Activated gamma-delta T cell treated with Interleukin-2 at 50 U/mL for 16 hours (primary cell): ENCODE measurements at places on chromosomes 13 and 19.
A peak's percentile ranks its signal among the peaks of the same experiment; 100 is the strongest.

DNA sequence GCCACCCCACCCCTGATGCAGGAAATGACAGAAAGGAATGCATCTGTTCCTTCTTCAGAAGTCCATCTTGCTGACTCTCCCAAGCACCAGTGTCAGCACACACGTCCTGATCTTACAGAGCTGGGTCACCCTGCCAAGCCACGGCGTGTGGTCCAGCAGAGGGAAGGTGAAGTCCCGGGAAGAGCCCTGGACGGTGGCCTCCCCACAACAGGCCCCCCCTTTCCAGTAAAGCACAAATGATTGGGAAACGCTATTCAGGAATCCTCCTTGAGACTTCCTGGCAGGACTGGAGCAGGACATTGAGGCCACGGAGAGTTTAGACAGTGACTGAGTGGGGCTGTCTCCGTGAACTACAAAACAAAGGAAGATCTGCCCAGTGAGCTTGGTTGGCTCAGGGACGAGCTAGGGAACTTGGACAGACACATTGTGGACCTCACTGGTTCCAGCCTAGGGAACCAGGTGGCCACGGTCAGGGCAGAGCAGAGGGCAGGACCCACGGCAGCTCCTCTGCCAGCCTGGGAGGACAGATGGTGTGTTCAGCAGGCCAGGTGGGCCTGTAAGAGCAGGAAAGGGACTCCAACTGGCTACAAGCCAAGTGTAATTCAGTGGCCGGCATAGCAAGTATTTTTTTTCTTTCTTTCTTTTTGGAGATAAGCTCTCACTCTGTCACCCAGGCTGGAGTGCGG is 41.7 kb downstream of the ELL start:
- no peak for DNase-seq

DNA sequence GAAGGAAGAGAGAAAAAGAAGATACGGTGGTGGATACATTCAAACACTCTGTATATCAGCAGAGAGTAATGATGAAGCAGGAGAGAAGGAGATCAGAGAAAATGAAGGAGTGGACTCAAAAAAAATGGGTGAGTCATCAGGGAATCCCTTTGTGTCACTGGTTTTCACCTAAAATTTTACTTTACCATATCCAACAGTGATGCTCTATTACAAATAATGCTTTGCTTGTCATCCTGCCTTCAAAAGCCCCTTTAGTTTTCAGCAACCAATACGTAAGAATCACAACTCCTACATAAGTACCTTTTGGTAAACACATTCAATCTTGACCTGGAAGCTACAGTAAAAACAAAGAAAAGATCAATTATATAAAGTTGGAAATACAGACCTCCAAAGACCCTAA is 88.8 kb downstream of the ENOX1 start:
- DNase-seq, result no peak

GRCh38 chr13:34833562-34834182 is 108.4 kb upstream of the NBEA start:
- no peak for DNase-seq

GRCh38 chr13:77595166-77595810 is 59.8 kb downstream of the SCEL start:
- no peak for DNase-seq

DNA sequence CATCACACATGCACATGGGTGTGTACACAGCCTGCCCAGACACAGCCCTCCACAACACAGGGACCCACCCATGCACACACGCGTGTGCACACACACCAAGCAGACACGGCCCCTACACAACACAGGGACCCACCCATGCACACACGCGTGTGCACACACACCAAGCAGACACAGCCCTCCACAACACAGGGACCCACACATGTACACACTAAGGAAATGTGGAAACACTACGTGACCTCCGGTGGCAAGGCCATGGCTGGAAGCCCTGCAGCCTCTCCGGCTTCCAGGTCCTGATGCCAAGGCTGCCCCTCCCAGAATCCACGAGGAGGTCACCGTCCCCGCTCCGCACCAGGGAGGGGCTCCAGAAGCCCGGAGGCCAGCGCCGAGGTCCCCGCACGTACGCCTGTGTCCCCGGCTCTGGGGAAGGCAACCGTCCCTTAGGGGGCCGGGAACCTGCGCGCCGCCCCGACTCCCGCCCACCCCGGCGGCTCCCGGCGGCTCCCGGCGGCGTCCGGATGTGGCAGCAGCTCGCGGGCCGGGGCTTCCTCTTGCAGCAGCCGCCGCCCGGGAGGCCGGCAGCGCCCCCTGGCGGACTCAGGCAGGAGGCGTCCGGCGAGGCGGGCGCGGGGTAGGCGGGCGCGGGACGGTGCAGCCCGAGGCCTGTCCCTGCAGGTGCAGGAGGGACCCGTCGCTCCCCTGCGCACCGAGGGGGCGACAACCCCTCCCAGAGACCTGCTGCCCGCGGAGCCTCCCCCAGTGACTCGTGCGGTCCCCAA is 29.8 kb upstream of the GRTP1 start:
- DNase-seq, result peak; percentile 73

DNA sequence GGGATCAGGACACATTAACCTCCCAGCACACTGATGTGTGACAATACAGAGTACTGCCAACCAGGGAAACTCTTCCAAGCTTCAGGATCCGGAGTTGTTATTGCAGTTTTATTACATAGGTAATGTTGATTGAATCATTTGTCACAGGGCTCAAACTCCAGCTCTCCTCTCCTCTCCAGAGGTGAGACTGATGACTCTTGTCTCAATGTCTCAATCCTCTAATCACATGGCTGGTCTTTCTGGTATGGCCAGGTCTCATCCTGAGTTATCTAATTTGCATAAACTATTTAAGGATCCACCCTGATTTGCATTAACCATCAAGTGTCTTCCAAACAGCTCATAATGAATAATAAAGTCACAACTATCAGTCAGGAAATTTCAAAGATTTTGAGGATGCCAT is 522.6 kb upstream of the PCDH9 start:
- no peak for DNase-seq

DNA sequence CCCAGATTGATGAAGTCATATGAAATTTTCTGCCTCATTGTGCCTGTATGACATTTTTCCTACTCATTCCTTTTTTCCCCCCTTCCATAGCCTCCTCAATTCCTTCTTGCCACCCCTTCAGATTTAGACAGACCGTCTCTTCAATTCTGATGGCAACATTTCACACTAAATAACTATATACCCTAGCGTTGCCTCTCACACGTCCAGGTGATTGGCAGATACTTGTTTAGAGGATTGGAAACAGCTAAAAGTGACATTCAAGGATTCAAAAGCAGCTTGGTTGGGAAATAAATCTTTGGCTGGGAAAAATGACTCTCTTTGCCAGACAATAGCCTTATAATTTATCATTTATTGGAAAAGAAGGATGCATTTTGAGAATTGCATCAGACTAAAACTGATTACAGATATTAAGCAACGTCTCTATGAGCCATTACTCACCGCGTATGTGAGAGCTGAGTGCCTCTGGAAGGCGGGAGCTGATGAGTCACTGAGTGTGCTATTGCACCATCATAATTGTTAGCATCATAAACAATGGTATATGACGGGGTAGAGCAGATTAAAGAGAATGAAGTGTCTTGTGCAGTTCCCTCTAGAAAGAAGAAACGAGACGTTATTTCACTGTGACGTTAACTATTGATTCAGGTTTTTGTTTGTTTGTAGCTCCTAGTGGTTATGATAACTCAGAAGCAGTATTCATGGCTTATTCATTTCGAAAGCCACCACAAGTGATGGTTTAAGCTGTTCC is 61.1 kb upstream of the FAM216B start:
- no peak for DNase-seq

- DNase-seq, result no peak
These were observed 144.9 kb upstream of the ZNF507 start for GRCh38 chr19:32200312-32201038.

GRCh38 chr19:32168111-32168510 is 177.3 kb upstream of the ZNF507 start:
- no peak for DNase-seq

DNA sequence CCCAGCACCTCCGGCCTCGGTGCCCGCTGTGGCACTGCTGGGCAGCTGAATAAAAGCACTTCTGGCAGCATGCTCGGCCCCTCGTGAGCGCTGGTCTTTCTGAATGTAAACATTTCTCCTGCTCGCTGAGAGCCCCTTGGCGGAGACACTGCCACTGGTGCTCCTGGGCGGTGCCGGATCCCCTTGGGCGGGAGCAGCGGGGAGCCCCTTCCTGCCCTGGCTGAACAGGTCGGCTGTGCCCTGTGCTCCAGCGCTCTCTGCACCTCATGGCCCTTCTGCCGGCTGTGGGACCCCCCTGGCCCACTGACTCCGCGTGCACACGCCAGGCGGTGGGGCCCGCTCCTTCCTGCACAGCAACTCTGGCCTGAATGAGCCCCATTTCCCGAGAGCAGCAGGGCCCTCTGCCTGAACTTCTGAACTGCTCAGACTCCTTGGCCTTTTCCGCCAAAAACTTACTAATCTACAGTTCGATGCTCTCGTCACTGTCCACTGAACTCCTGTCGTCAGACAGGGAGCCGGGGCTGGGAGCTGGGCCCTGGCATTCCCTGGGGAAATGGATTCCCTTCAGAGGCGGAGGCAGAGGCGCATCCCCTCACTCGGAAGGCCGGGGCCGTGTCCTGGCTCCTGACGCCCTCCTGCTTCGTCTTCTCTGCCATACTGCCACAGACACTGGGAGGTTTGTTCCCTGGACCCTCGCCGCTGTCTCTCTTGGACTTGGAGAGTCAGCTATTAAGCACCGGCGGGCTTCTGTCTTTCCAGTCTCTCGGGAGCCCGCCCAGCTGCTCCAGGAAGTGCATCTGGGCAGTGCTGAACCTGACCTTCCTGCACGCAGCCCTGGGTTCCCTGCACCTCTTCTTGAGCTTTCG is 14.2 kb downstream of the RB1 start:
- no peak for DNase-seq
